ENCODE measurements at places on chromosomes 5 and 9. TPM values are rescaled to one million over a fixed set of nuclear protein-coding genes. Genes with fewer than 3 reads are reported as not detected.
A peak's percentile ranks its signal among the peaks of the same experiment; 100 is the strongest.

Gene OTP
- total RNA-seq: not detected

GRCh38 chr9:18437315-18438201 is 36.4 kb upstream of the ADAMTSL1 start:
- peak overlapping the region; percentile 43 for H3K4me3 ChIP-seq
- peaks cover 2% of the 10 kb centered on the region for H3K4me1 ChIP-seq
- no peaks in the 10 kb centered on the region for H3K27me3 ChIP-seq
- H3K27ac ChIP-seq: no peak overlapping the region
- no peaks in the 10 kb centered on the region for H3K36me3 ChIP-seq
- no peak for DNase-seq

DNA sequence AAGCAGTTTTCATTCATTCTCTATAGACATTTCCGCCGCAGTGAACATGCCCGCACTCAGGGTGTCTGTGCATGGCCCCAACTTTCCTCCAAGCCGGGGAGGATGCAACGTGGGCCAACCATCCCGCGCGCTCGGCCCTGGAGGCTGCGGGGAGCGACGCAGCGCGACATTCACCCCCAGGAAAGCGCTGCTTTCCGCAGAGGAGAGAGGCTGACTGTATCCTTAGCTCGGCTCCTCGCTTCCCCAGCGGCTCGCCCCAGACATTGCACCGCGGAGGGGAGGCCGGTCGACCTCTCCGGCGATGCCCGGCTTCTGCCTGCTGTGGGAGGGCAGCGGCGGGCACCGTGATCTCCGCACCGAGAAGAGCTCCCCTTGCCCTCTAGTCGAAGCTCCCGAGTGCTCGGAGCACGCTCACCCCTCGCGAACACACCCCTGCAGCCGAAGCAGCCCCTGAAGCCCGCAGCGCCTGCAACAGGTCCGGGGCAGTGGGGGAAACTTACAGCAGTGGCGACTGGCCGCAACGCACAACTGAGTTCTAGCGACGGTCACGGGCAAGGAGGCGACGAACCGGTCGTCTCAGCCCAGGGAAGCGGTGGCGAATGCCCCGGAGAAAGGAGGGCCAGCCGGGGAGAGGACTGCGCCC is 600 bp downstream of the ENC1 start:
- H3K4me3 ChIP-seq: peak overlapping the region; percentile 78
- H3K36me3 ChIP-seq: no peaks in the 10 kb centered on the region
- H3K27me3 ChIP-seq: no peaks in the 10 kb centered on the region
- H3K27ac ChIP-seq: peak overlapping the region; percentile 90

- no peaks in the 10 kb centered on the region for H3K27me3 ChIP-seq
- H3K36me3 ChIP-seq: peaks cover 66% of the 10 kb centered on the region
- H3K27ac ChIP-seq: no peak overlapping the region
- H3K4me1 ChIP-seq: peaks cover 18% of the 10 kb centered on the region
Observed at GRCh38 chr5:142006363-142007236, 6.2 kb downstream of the GNPDA1 start.

GRCh38 chr5:89263846-89264245 is 380.9 kb upstream of the MEF2C start:
- no peaks in the 10 kb centered on the region for H3K4me1 ChIP-seq
- no peak overlapping the region for H3K4me3 ChIP-seq
- H3K27ac ChIP-seq: no peak overlapping the region
- no peaks in the 10 kb centered on the region for H3K27me3 ChIP-seq
- no peaks in the 10 kb centered on the region for H3K36me3 ChIP-seq
- no peak for DNase-seq

Measured in esophagus squamous epithelium (tissue), 5 donors.